ENCODE measurements at places on chromosomes 2 and 18.

DNA sequence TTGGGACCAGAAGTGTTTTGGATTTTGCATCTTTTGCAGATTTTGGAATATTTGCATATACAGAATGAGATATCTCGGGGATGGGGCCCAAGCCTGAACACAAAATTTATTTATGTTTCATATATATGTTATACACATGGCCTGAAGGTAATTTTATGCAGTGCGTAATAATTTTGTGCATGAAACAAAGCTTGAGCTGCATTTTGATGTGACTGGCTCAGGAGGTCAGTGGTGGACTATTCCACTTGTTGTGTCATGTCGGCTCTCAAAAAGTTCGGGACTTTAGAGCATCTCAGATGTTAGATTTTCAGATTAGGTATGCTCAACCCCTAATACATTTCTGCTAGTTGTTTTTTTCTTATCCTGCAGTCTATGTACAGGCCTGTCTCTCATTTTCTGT, 145.4 kb downstream of the FAM210A start:
- no peak for DNase-seq

GRCh38 chr2:158716121-158716791, 78.9 kb upstream of the DAPL1 start:
- no peak for DNase-seq

DNA sequence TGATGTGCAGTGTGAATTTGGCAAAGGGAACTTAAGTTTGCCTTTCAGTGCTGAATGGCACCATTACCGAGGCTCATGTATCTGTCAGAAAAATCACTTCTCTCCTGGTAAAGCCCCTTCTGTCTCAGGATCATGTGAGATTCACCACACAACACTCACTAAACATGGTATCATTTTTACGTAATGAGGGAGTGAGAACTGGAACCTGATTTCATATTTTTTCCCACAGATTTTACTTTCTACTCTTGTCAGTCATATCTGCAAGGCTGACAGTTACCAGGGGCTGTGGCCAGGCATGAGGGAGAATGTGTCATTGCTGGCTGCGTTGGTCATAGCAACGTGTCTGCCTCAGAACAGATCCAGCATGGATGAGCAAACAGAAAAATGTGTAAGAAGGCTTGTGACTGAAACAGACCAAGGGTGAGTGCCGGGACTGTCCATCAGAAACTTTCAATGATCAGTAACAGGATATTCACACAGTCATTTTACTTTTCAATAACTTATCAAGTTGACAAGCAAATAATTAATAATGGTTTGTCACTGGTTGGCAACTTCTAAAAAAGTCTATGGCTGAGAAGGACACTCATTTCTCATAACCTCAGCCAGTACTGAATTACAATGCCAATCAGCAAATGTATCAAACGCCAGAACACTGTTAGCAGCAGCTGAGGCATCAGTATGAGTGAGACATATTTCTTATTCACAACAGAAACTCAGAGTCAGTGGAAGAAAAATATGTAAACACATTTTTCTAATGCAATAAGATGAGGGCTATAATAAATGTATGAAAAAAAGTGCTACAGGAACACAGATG, 100.5 kb downstream of the CDC42EP3 start:
- peak; percentile 78 for DNase-seq

DNA sequence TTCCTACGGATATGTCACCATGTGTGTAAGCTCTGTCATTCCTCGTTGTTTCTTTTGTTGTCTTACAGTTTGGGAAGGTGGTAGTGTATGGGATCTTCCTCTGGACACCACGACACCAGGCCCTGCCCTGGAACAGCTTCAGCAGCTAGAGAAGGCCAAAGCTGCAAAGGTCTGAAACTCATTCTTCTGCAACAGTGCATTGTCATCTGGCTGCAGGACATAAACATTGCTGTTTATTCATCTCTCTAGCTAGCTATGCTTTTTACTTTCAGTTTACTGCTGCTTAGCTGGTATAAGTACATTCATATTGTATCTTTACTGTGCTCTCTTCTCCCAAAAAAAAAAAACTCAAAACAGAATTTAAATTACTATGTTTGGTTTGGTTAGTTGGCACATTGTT, 39.2 kb upstream of the KCNJ13 start:
- DNase-seq: no peak

GRCh38 chr18:55419132-55419946, 168.7 kb downstream of the TCF4 start:
- DNase-seq: no peak

GRCh38 chr2:236747925-236748324, 178.3 kb downstream of the ACKR3 start:
- DNase-seq: no peak

- DNase-seq: no peak
These were observed 394.5 kb downstream of the DLGAP1 start for GRCh38 chr18:4060427-4061281.

DNA sequence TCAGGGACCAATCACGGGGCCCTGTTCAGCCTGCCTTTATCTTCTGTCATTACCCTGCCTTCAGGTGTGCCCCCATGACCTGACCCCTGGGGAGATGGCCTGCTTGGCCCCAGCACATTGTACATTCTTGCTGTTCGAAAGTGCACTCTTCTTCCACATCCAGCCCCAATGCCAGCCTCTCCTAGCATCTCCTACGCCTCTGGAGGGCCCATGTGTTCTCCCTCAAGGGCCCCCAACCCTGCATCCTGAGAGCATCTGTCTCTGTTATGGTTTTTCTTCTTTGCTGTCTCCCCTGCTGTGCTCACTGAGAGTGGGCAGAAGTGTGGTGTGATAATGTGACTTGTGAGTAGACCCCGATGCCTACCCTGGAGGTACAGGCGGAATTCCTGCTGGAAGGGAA, 41.5 kb upstream of the OTOS start:
- DNase-seq: no peak

- DNase-seq: no peak
These were observed 1063.8 kb downstream of the SOCS6 start for GRCh38 chr18:71352618-71353017.

DNA sequence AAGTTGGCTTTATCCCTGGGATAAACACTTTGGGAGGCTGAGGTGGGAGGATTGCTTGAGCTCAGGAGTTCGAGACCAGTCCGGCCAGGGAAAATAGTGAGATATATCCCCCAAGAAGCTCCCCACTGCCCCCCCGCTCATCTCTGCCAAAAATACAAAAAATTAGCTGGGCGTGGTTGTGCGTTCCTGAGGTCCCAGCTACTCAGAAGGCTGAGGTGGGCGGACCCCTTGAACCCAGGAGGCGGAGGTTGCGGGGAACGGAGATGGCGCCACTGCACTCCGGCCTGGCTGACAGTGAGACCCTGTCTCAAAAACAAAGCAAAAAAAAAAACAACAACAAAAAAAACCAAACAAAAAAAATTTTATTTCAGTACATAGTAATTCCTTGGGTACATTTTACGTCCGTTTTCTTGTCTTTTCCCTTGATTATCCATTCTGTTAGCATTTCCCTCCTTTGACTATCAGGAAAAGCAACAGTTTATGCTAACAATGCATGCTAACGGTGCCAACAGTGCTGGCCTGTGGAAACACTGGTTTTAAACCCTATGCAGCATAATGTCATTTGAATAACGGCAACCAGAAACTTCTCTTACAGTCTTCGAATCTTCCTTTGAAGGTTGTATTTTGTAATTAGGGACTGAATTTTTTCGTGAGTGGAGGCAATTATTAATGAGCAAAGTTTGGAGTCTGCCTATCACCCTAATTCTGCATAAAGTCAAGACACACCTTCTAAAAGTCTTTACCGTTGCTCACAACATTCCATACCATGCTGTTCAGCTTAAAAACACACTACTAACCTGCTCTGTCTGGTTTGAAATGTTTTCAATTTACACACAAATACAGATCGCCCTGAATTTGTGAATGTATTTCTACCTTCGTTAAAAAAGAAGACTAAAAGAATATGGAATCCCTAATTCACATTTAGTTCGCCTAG, 721 bp upstream of the MIB1 start:
- no peak for DNase-seq

- no peak for DNase-seq
These were observed 29.3 kb upstream of the DYNAP start for GRCh38 chr18:54561706-54562267.

DNA sequence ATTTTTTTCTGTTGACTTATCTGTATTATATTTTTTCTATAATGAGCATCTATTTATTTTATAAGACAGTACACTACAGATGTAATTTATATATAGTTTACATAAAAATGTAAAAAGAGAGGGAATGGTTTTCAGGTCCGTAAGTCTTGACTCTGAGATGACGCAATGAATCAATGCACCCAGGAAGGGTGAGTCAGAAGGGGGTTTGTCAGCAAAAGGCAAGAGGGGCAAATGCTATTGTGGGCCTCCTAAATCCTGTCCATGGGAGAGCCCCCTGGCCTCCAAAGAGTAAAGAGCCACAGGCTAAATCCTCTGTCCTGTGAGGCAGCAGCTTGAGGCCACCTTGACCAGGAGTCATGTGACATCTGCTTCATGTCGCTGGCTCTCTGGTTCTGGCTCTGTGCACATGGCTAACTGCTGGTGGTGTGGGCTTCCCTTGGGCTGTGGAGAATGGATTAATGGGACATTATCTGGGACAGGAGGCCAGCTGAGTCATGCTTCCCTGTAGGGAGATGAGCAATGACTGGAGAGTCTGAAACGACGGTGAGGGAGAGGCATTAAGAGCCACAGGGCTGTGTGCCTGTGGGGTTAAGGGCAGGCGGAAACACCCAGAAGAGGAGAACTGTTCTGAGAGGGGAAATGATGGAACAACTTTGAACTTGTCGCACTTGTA, 22.8 kb upstream of the ASB18 start:
- no peak for DNase-seq

- no peak for DNase-seq
These were observed 44.9 kb downstream of the PSMG2 start for GRCh38 chr18:12747530-12748315.

- no peak for DNase-seq
These were observed 6.2 kb upstream of the ADCY3 start for GRCh38 chr2:24926220-24926601.

DNA sequence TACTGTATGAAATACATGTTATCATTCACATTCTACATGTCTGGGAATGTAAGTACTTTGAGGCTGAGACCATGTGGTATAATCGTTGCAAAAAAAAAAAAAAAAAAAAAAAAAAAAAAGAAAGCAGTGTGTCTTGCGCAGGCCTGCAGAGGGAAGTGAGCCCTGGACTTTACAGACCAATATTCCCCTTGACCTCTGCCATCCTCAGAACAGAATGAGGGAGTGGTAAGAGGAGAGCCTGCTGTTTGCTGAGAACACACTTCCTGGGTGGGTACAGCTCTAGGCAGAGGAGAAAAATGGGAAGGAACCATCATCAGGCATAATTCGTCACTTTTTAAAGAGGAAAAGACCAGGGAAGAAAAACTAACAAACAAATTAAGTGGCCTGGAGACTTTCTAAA, 28.8 kb upstream of the TBC1D8 start:
- DNase-seq: no peak

GRCh38 chr2:125386074-125386473, 1269.9 kb upstream of the GYPC start:
- DNase-seq: no peak

GRCh38 chr2:128155970-128156369, 65.0 kb downstream of the UGGT1 start:
- no peak for DNase-seq

GRCh38 chr18:76443519-76444445, 51.3 kb downstream of the ZNF516 start:
- no peak for DNase-seq

- DNase-seq: no peak
These were observed 1.4 kb downstream of the CCDC85A start for GRCh38 chr2:56185101-56185581.

GRCh38 chr2:154233231-154233630, 361.5 kb downstream of the GALNT13 start:
- no peak for DNase-seq

DNA sequence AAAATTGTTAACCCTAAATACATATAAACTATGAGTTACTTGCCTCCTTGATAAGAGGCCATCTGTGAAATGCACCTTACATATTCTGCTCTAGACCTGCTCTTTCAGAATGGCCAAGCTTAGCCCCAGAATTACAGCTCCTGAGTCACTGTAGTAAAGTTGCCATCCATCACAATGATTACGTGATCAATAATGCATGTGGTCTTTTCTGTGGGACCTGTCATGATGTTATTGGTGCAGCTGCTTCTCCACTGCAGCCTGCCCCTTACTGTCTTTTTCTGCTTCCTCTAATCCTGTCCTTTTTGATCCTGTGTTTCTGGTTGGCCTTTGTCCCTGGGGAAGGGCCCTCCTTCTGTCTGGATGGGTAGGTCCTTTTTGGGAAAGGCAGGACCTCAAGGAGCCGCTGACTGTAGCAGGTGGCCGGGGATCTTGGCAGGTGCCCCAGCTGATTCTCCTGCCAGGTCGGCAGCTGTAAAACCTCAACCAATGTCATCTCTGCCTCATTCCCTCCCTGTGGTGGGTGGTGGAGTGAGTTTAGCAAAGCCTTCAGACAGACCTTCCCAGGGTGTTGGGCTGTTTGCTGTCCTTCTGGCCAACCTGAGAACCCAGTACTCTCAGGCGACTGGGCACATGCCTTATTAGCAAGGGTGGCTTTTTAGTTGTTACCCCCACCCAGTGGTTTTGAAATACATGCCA, 126.2 kb upstream of the EML6 start:
- DNase-seq: peak; percentile 50

- no peak for DNase-seq
These were observed 26.6 kb upstream of the NOSTRIN start for GRCh38 chr2:168775837-168776236.

- no peak for DNase-seq
These were observed 701.6 kb upstream of the ZEB2 start for GRCh38 chr2:145221516-145221915.

- DNase-seq: no peak
These were observed 133.0 kb upstream of the MMADHC start for GRCh38 chr2:149720615-149721014.

GRCh38 chr18:46711444-46711863, 45.4 kb downstream of the ST8SIA5 start:
- no peak for DNase-seq

GRCh38 chr2:185187421-185187820, 551.2 kb upstream of the FSIP2 start:
- DNase-seq: no peak

DNA sequence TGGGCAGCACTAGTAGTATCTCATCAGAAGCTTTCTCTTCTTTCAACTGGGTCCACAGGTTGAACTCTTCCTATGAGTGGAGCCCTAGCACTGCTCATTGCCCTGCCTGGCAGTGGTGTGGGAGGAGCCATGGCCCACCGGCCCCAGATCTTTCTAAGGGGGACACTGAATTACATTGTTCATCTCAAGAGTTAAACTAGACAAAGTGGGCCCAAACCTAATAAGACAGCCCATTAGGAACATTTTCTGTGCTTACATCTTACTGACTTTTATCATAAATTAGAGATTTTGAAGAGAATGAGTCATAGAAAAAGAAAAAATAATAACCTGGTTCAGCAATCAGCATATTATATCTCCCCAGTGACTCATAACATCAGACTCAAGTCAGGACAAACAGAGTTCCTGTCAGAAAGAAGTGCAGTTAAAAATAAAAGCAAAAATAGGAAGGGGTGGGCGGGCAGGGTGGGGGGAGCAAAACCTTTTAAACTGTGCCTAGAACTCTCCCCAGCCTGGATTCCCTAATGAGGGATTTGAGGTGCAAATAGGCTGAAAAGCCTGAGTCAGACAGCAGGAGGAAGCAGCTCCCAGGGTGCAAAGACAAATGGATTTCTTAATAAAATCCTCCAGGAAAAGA, 161.6 kb upstream of the TRIB2 start:
- peak; percentile 42 for DNase-seq

GRCh38 chr18:59060551-59060950, 79.1 kb upstream of the SEC11C start:
- DNase-seq: no peak

GRCh38 chr2:11820650-11821049, 74.2 kb downstream of the LPIN1 start:
- no peak for DNase-seq

All from activated CD4-positive, alpha-beta T cell treated with anti-CD3 and anti-CD28 coated beads for 48 hours (primary cell).